ENCODE measurements at places on chromosomes 2 and 18.

DNA sequence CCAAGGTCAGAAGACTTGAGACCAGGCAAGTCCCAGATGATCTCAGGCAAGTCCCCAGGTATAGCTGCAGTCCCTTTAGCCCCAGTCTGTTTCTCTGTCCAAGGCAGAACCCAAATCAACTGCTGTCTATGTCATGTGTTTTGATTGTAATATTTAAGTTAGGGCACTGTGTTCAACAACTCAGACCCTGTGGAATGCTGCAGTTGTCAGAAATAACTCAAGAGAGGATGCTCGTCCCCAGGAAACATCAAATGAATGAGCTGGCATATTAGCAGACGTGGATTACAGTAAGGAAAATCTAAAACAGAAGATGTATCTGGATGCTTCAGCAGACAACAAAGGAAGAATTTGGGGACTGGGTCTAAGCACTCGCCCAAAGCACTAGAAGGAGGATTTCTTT is 70.1 kb downstream of the BCL11A start:
- no peak for DNase-seq

- DNase-seq, result no peak
These were observed 9.0 kb upstream of the CWC22 start for GRCh38 chr2:180015951-180016709.

GRCh38 chr2:134460583-134460998 is 206.7 kb downstream of the MGAT5 start:
- peak; percentile 17 for DNase-seq

DNA sequence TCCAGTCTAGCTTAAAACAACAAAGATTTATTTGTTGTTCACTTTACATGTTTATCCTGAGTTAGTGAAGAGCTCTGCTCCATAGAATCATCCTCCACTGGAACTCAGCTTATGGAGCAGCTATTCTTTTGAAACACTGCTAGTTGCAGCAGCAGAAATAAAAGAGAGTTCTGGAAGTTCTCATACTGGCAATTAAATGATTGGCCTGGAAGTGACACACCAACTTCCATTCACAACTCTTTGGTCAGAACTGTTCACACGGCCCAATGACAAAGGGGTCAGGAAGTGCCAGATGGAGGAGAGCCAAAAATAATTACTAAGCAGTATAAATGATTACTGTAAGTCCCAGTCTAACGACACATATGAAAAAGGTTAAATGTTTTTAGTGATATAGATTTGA is 39.1 kb downstream of the FBXO11 start:
- no peak for DNase-seq

GRCh38 chr2:102187496-102188150 is 800 bp downstream of the IL1RL2 start:
- DNase-seq, result peak; percentile 38

GRCh38 chr18:1270081-1270480 is 365.4 kb downstream of the ADCYAP1 start:
- no peak for DNase-seq

GRCh38 chr2:234676109-234676782 is 179.4 kb upstream of the ARL4C start:
- DNase-seq, result no peak

- DNase-seq, result no peak
These were observed 88.8 kb downstream of the KYNU start for GRCh38 chr2:142966284-142966683.

DNA sequence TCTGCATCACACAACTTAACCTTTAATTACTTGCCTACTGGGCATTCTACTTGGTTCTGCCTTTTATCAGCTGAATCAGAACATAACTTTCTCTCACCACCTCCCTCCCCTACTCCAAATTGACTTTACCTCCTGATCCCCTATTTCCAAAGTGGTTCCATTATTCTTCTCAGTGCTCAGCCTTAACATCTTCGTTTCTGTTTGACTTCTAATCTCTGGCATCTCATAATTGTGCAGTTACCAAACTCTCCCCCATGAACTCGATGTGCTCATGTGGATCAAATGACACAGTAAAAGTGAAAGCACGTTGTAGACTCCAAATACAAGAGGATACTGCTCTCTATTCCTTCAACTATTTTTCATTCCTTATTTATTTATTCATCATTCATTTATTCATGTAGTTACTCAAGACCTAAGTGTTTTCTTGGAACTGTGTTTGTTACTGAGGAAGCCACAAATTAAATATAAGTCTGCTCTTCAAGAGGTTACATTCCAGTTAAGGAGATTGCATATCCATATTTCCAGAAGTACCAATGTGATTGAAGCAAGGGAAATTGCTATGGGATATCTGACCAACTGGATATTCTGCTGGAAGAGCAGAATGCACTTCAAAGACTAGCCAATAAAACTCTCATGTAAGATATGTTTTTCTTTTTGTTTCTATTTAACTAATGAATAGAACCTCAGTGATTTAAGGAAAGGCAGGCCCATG is 158.8 kb downstream of the TMEFF2 start:
- DNase-seq, result no peak

DNA sequence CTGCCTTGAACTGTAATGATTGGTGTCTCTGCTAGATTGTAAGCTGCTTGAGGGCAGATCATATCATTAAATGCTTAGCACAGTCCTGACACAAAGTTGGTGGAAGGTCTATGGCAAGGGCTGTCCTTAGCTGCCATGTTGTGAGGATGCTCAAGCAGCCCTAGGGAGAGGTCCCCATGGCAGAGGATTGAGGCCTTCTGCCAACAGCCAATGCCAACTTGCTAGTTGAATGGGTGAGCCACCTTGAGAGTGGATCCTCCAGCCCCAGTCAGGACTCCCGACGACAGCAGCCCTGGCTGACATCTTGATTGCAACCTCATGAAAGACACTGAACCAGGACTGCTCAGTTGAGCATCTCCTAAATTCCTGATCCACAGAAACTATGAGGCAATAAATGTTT is 115.3 kb upstream of the SMAD2 start:
- DNase-seq, result no peak

DNA sequence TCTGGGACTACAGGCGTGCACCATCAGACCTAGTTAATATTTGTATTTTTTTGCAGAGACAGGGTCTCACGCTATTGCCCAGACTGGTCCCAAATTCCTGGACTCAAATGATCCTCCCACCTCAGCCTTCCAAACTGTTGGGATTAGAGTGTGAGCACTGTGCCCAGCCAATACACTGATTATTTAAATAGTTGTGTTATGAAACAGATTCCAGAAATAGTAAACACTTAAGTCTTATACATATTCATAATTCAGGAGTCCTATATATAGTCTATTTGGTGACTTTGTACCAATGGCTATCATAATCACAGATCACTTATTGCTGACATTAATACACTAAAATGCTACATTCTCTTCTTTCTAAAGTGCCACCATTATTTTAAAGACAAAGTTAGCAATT is 12.8 kb downstream of the NFU1 start:
- no peak for DNase-seq

GRCh38 chr2:62203459-62203858 is 7.5 kb downstream of the B3GNT2 start:
- no peak for DNase-seq

GRCh38 chr18:69817335-69817940 is 130.2 kb downstream of the CD226 start:
- no peak for DNase-seq

DNA sequence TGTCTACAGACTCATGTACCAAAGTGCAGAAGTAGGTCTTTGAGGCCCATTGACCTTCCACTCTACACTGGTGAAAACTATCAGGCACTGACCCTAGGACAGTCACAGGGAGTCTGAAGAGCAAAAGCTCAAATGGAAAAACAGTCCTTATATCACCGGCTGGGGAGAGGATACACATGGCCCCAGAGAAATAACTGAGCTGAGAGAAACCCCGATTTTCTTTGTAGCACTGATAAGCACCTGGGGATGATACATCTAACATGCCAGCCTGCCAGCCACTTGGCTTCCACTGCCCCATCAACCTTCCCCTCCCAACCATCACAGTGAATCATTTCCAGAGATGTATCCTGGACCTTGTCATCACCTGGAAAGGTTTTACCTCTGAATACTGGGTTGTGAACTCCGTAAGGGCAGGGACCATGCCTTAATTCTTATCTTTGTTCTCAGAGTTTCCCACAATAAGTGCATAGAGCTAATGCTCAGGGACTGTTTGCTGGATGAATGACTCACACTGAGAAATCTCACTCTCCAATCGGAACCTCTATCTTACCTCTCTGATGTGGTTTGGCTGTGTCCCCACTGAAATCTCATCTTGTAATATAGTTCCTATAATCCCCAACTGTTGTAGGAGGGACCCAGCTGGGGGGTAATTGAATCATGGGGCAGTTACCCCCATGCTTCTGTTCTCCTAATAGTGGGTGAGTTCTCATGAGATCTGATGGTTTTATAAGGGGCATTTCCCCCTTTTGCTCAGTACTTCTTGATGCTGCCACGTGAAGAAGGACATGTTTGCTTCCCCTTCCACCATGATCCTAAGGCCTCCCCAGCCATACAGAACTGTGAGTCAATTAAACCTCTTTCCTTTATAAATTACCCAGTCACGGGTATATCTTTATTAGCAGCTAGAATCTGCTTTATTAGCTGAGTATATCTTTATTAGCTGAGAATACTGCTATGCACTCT is 37.1 kb downstream of the EVA1A start:
- no peak for DNase-seq

GRCh38 chr2:207077266-207077665 is 88.5 kb downstream of the KLF7 start:
- no peak for DNase-seq

GRCh38 chr2:120593921-120594686 is 141.6 kb upstream of the GLI2 start:
- no peak for DNase-seq

GRCh38 chr2:100960688-100961087 is 41.4 kb upstream of the RPL31 start:
- DNase-seq, result no peak

All from stimulated activated CD4-positive, alpha-beta T cell treated with anti-CD3 and anti-CD28 coated beads, TNF-alpha, amount 100 ng/mL, for 4 hours (primary cell).